ENCODE measurements at places on chromosomes 3 and 15.

DNA sequence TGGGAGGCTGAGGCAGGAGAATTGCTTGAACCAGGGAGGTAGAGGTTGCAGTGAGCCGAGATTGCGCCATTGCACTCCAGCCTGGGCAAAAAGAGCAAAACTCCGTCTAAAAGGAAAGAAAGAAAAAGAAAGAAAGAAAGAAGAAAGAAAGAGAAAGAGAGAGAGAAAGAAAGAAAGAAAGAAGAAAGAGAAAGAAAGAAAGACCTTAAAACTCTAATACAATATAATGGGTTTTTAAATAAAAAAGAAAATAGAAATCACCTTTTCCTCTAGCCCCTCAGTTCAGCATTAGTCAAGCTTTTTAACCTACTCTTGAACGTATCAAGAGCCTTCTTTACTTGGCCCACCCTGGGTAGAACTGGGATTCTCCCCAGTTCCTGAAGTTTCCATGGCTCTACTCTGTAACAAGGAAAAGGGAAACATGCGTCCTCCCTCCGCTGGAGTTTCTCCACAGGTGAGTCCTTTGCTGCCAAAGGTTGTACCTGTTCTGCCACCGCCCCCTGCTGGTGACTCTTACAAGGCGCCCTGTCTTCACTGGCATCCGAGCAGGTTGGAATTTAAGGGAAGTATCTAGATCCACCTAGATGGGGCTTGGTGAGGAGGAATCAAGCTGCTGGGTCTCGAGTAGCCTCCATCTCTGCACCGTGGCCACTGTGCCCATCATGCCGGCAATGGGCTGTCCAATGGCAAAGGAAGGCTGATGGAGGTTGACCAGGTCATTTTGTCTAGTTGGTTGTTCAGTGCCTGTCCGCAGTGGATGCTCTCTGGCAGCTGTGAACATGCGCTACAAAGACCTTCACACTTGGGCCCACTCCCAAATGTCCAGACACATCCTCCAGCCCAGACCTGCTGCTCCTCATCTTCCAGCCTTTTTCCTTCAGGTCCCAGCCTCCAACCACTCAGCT, 20.6 kb upstream of the EPHB3 start:
- no peak overlapping the region for H3K4me3 ChIP-seq
- peaks cover 34% of the 10 kb centered on the region for H3K27me3 ChIP-seq
- peaks cover 8% of the 10 kb centered on the region for H3K4me1 ChIP-seq
- DNase-seq: no peak
- no peak overlapping the region for H3K27ac ChIP-seq
- H3K36me3 ChIP-seq: no peaks in the 10 kb centered on the region

DNA sequence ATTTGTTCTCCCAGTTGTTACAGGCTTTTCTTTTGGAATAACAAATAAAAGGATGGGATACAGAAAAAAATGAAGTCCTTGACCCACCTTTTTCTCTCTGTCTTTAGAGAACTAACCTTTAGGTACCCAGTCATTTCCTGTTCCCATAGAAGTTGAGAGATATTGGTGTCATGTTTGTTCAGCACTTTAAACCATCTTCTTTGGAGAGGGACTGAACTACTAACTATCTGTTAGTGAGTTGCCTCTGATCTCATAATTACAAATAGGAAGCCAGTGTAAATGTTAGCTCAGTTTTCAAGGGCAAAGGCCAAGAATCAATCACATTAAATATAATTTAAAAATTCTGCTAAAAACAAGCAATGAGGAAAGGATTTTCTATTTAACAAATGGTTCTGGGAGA, 72.9 kb upstream of the DCBLD2 start:
- H3K36me3 ChIP-seq: no peaks in the 10 kb centered on the region
- H3K27ac ChIP-seq: no peak overlapping the region

- no peak for DNase-seq
- no peaks in the 10 kb centered on the region for H3K4me1 ChIP-seq
- H3K4me3 ChIP-seq: no peak overlapping the region
- H3K27ac ChIP-seq: no peak overlapping the region
Observed at GRCh38 chr3:40939030-40939740, 260.1 kb upstream of the CTNNB1 start.

- H3K27me3 ChIP-seq: peaks cover 3% of the 10 kb centered on the region
- DNase-seq: no peak
- no peak overlapping the region for H3K4me3 ChIP-seq
- H3K36me3 ChIP-seq: no peaks in the 10 kb centered on the region
Observed at GRCh38 chr3:46848271-46849044, 14.8 kb downstream of the MYL3 start.

- H3K4me1 ChIP-seq: no peaks in the 10 kb centered on the region
- peaks cover 5% of the 10 kb centered on the region for H3K27me3 ChIP-seq
- no peaks in the 10 kb centered on the region for H3K36me3 ChIP-seq
Observed at GRCh38 chr3:151743855-151744254, 10.1 kb downstream of the AADACL2 start.

DNA sequence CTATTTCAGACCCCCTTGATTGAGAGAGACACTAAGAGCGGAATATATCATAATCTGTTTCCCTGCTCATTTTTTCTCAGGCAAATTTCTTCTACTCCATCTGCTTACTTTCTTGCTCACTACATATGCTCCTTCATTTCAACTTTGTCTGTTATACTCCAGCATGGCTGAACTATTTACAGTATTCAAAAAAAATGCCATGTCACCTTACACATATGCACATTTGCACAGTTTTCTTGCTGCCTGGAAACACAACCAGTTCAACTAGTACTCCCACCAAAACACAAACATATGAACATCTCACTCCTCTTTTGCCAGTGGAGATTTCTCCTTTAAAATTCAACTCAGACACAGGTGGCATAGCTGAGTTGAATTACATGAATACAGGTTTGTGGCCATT, 1142.1 kb upstream of the CADM2 start:
- no peaks in the 10 kb centered on the region for H3K4me1 ChIP-seq
- H3K36me3 ChIP-seq: no peaks in the 10 kb centered on the region
- no peaks in the 10 kb centered on the region for H3K27me3 ChIP-seq
- no peak overlapping the region for H3K4me3 ChIP-seq

DNA sequence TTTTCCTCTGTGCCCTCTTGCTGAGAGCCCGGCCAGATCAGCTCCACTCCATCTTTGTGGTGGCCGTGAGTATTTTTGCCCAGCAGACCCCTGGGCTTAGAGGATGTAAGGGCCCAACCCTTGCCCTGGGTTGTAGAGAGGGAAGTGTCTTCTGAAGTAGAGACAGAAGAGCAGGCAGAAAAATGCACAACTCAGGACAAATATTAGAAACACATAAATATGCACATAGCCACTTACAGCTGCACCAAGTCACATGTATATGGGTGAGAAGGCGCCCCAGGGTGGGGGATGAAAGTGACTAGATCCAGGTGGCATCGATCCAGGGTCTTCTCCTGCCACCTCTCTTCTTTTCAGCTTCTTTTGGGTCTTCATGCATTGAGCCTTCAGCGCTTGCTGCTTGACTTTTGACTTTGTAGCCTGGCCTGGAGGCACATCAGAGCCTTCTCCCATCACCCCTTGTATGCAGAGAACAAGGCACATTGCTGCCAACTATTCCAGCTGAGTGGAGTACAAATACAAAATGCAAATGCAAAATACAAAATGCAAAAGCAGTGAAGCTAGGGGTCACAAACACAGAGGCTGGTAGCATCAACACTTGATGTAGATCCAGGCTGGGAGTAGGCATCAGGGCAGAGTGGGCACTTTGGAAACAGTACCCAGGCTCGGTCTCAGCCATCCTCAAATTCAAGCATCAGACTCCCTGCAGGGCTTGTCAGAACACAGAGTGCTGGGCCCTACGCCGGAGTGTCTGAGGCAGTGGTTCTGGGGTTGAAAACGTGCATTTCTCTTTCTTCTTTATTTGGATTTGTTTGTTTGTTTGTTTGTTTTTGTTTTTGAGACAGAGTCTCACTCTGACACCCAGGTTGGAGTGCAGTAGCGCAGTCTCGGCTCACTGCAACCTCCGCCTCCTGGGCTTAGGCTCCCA, 133.0 kb downstream of the ASB7 start:
- H3K4me1 ChIP-seq: no peaks in the 10 kb centered on the region
- no peaks in the 10 kb centered on the region for H3K36me3 ChIP-seq
- DNase-seq: no peak
- H3K4me3 ChIP-seq: no peak overlapping the region
- no peak overlapping the region for H3K27ac ChIP-seq

GRCh38 chr3:9175421-9175820, 74.0 kb downstream of the SRGAP3 start:
- peaks cover 39% of the 10 kb centered on the region for H3K4me1 ChIP-seq
- no peak for DNase-seq
- H3K36me3 ChIP-seq: no peaks in the 10 kb centered on the region
- H3K27me3 ChIP-seq: peaks cover 8% of the 10 kb centered on the region
- no peak overlapping the region for H3K4me3 ChIP-seq

DNA sequence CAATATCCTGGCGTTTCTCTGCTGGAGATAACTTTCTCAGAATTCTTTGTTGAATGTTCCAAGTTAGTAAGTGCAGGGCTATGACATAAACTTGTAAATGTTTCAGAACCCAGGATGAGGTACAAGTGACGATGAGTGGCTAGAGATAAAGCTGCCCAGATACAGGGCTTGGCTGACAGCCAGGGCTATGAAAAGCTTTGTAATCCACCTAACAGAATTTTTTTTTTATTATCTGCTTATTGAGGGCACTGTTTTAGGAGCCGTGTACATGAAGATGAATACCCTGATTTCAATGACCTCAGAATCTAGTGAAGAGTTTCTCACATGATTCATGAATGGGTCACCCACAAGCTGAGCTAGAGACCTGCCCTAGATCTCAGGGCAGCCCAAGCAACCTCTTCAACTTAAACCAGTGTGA, 431.4 kb downstream of the DIPK2A start:
- peaks cover 10% of the 10 kb centered on the region for H3K36me3 ChIP-seq
- no peak overlapping the region for H3K27ac ChIP-seq
- no peak for DNase-seq
- H3K27me3 ChIP-seq: no peaks in the 10 kb centered on the region

DNA sequence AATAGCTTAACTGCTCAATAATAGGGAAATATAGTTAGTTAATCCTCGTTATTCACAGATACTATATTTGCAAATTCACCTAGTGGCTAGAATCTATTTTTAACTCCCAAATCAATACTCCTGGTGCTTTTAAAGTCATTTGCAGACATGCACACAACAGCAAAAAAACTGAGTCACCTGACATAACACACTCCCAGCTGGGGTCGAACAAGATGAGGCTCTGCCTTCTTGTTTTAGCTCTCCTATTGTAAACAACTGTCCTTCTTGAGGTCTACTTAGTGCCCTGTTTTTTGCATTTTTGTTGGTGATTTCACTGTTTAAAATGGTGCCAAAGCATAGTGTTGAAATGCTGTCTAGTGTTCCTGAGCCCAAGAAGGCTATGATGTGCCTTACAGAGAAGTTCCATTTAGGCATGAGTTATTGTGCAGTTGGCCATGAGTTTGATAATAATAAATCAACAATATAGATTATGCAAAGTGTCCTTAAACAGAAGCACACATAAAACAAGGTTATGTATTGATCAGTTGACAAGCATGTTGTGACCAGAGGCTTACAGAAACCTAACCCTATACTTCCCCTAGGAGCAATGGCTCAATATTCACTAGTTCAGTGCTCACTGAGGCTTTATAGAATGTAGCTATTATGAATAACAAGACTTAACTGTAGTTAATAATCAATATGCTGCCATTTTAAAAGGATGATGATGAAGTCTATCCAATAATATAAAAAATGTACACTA, 18.6 kb downstream of the MAP3K13 start:
- H3K4me1 ChIP-seq: no peaks in the 10 kb centered on the region
- DNase-seq: no peak
- H3K4me3 ChIP-seq: no peak overlapping the region
- H3K36me3 ChIP-seq: no peaks in the 10 kb centered on the region
- no peak overlapping the region for H3K27ac ChIP-seq

DNA sequence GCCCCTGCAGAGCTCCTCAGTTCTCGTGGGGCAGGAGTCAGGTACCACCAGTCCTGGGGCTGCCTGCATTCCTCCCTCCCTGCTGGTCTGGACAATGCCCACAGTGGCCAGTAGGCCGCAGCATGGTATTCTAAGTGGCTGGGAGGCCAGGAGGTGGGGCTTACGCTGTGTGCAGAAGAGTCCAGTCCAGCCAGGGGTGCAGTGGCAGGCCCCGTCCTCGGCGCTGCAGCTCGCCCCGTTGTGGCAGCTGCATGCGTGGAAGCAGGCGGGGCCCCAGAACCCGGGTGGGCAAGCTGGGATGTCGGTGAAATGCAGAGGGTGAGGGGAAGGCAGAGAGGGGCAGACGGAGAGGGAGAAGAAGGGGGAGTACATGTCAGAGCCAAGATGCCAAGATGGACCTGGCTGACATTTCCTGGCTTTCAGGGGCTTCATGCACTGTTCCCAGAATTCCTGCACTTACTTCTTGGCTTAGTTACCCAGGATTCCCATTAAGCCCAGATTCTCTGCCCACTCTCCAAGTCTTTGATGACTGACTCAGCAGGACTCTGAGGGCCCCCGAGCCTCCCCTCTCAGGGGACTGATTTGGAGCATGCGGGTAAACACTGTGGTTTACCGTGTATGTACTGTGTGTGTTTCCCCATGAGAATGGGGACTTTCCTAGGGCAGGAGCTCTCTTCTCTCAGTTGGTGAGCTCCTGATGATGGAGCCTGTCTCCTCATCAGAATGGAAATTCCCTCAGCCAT, 47.5 kb downstream of the RAB11A start:
- no peaks in the 10 kb centered on the region for H3K27me3 ChIP-seq
- peak overlapping the region; percentile 66 for H3K27ac ChIP-seq
- H3K36me3 ChIP-seq: no peaks in the 10 kb centered on the region

- H3K4me1 ChIP-seq: no peaks in the 10 kb centered on the region
- no peak overlapping the region for H3K4me3 ChIP-seq
- H3K36me3 ChIP-seq: peaks cover 6% of the 10 kb centered on the region
- H3K27me3 ChIP-seq: no peaks in the 10 kb centered on the region
- no peak overlapping the region for H3K27ac ChIP-seq
- DNase-seq: no peak
Observed at GRCh38 chr3:95655363-95655986, 1158.9 kb upstream of the EPHA6 start.

DNA sequence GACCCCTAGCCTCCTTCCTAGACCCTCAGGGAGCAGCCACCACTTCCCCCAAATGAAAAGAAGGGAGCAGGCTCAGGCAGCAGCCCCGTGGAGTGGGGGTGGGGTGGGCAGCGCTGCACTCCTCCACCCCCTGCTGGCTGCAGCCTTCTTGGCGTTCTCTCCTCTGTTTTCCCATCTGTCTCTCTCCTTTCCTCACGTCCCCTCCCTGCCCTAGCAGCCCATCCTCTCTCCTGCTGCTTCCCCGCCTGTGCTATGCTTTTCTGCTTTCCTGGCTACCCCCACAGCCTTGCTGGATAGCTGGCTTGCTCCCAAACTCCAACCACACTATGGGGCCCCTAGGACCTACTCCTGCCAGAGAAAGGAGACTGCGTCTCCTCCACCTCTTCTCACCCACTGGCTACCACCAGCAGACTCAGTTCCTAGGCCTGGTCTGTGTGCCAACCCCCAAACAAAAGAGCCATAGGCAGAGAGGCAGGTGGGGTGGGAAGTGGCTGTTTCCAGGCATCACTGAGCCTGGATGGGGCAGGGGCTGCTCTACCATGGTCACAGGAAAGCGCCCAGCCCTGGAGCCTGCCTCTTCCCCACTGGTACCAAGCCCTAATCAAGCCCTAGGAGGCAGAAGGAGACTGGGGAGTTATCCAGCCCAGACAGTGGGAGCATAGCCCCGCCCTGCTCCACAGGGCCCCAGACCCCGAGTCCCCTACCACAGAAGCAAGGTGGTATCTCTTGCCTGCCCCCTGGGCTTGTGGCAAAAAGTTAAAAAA, 3.4 kb upstream of the DISP2 start:
- peaks cover 14% of the 10 kb centered on the region for H3K4me1 ChIP-seq
- no peak overlapping the region for H3K27ac ChIP-seq
- no peaks in the 10 kb centered on the region for H3K36me3 ChIP-seq

GRCh38 chr3:42387802-42388651, 22.4 kb downstream of the LYZL4 start:
- no peak overlapping the region for H3K27ac ChIP-seq
- H3K4me1 ChIP-seq: no peaks in the 10 kb centered on the region
- H3K4me3 ChIP-seq: no peak overlapping the region
- H3K27me3 ChIP-seq: peaks cover 10% of the 10 kb centered on the region
